ENCODE measurements at places on chromosomes 2 and 18.

DNA sequence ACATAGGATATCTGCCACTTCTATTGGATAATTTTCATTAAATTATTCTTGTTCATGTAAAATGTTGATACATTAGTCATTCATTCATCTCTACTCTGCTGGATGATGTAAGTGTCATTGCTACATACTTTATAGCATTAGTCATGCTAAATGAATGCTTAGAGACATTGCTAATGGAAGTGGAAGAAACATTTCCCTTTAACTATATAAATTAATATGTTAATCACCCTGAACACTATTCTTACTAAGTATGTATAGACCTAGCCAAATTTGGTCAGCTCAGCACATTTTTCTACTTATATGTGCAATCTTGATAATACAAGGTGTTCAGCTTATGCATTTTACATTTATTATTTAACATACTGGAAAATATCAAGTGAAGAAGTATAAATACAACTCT is 160.2 kb downstream of the DPP4 start:
- DNase-seq, result no peak

GRCh38 chr2:111100765-111101162 is 19.9 kb upstream of the BCL2L11 start:
- no peak for DNase-seq

DNA sequence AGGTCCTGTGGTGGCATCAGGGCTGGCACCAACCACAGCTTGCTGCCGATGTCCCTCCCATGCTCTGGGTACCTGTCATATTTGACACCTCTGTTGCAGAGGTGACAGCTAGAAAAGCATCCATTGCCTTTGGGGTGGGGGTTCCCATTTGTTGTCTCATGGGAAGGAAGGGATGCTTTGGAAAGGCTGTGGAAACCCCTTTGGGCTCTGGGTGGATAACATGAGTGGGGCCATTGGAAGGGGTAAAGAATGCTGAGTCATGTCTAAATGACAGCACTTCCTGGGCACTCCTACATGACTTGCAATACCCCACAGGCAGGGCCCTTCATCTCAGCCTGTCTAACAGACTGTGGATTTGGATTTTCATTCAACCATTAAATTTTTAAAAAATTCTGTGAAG is 27.8 kb downstream of the CTIF start:
- no peak for DNase-seq

DNA sequence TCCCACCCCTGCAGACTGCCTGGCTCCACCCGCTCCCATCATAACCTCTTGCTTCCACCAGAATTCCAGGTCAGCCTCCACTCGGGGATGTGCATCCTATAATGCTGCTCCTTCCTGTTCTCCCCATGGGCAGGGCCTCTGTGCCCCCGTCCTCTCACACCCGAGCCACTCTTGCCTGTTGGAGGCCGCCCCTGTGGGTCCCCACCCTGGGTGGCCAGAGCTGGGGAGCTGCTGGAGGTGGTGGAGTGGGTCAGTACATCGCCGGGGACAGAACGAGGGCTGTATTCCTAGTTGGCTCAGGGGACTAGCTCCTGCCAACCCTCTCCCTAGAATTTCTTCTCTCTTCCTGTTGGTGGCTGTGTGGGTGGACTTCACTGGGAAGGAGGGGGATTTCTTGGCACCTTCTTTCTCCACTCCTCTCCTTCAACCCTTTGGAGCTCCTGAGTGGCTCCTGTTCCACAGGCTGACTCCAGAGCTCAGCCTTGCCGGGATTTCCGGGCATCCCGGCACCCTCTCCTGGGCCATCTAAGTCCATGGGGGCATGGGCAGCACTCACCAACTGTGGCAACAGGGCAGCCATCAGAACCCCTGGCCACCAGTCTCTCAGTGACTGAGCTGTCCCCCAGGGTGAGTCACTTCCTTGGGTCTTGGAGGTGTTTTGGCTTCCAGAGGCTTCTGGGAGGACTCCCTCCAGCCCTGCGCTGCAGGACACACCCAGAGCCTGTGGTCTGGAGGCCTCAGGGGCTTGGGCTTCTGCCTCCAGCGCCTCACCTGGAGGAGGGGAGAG is 88.2 kb upstream of the MCFD2 start:
- DNase-seq, result no peak

DNA sequence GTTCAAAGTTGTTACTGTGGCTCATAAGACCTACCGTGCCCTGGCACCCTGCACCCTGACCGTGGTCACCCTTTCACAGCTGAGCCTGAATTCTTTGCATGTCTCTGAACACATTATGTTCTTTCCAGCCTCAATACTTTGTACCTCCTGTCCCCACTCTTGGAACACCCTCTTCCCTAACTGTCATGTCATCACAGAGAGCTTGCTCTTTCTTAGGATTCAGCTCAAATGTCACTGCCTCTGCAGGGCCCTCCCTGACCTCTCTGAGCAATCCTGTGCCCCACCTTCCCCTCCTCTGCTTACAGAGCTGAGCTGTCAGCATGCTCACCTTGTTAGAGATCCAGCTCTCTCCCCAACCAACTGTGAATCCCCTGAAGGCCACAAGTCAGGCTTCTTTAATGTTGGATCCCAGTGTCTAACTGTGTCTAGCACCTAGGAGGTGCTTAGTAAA is 15.0 kb downstream of the PRKAG3 start:
- DNase-seq, result no peak

DNA sequence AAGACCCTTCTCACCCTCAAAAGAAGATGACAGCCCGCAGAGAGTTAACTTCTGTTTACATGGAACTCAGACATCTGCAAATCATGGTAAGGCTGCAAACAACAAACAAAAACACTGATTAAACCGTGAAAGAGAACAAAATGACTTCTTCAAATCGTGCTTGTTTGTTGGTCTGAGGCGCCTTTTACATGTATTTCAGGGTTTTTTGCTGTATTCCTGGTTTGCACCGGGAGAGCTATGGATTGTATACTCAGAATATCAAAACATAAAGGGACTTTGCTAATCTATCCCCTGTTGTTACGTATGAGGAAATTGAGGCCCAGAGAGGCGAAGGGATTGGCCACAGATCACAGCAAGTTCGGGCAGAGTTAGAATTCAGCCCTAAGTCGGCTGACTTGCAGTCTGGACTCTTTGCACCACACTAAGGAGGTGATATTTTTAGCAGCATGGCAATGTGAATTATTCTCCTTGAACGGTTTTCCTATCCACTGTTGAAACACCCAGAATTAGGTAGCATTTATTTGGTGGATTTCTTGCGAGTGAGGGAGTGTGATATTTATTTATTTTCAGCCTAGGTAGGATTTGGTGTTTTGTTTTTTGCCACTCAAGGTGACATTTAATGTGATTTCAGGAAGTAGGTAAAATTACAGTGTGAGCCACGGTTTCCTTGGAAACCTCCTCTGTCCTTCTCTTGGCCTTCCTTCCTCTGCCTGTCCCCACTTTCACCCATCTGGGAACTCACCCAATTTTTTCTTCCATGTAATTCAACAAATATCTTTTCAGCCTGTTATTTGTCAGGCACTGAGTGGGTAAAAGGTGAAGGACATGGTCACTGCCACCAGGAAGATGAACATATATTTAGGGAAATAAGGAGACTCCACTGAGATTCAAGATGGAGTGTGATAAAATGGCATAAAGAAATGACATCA is 980 bp upstream of the PDE6D start:
- no peak for DNase-seq

GRCh38 chr2:24507549-24507948 is 16.5 kb downstream of the NCOA1 start:
- DNase-seq, result no peak

DNA sequence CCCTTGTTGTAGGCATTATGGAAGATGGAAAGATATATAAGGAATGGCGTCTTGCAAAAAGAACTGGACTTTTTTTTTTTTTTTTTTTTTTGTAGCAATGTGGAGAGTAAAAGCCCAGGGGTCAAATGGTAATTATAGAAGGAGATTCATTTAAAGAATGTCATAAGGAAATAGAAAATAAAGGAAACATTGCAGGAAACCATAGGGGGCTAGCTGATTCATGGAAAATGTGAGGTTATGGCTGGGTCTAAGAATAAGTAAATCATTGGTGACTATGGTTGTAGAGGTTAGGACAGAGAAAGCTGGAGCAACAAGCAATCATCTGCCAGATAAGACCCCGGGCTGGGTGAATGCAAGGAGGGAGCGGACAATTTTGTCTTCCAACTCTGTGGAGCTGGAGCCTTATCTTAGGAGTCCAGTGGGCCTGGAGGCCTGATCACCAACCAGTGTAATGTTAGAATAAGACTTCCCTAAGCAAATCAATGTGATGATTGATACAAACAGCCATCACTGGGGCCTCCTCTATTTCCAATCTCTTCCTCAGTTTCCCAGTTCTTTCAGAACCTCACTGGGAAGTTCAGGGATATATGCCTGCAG is 201.2 kb upstream of the TNP1 start:
- DNase-seq, result no peak

DNA sequence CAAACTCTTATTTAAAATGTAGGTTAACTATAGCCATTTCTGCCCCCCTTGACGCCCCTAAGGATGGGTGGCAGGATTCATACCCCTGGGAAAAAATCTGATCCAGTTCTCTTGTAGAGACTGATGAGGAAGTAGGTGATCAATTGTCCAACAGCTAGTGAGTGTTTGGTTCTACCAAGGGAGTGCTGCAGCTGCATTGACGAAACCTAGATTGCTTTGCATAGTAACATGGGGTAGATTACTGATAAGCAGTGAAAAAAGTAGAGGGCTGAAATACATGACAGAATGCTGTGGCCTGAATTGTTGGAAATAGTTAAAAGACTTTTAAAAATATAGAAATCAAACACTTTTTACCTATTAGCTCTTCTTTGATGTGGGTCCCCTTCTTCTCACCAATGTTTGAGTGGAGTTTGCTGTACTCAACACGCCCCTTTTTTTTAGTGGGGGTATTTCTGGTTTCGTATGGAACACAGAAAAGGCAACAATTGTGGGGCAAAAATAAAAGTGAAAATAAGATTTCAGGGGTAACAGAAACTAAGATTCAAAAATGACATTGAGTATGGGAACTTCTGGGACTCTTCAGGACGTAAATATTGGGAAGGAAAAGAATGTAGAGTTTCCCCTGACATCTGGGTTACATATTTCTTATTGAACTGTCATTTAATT is 66.2 kb downstream of the MAIP1 start:
- no peak for DNase-seq

GRCh38 chr18:79680100-79680879 is 687 bp downstream of the CTDP1 start:
- no peak for DNase-seq

GRCh38 chr18:40415821-40416220 is 1539.2 kb upstream of the PIK3C3 start:
- no peak for DNase-seq

- peak; percentile 45 for DNase-seq
Observed at GRCh38 chr2:148021059-148021861, at the start of gene MBD5. Gene MBD5 (plus strand): TSS chr2:148021091.

- DNase-seq, result no peak
Observed at GRCh38 chr2:239587841-239588240, 187.0 kb upstream of the HDAC4 start.

GRCh38 chr18:8754995-8755960 is 49.9 kb downstream of the MTCL1 start:
- no peak for DNase-seq

GRCh38 chr2:11810237-11810977 is 64.0 kb downstream of the LPIN1 start:
- DNase-seq, result no peak

GRCh38 chr2:160397530-160397865 is 96.1 kb downstream of the RBMS1 start:
- no peak for DNase-seq

DNA sequence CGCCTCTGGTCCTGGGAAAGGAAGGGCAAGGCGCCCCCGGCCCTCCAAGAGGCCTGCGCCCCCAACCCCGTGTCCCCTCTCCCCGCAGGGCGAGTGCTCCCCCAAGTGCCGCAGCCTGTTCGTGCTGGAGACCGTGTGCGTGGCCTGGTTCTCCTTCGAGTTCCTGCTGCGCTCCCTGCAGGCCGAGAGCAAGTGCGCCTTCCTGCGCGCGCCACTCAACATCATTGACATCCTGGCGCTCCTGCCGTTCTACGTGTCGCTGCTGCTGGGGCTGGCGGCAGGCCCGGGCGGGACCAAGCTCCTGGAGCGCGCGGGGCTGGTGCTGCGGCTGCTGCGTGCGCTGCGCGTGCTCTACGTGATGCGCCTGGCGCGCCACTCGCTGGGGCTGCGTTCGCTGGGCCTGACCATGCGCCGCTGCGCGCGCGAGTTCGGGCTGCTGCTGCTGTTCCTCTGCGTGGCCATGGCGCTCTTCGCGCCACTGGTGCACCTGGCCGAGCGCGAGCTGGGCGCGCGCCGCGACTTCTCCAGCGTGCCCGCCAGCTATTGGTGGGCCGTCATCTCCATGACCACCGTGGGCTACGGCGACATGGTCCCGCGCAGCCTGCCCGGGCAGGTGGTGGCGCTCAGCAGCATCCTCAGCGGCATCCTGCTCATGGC is 52.4 kb downstream of the SLC66A2 start:
- peak; percentile 28 for DNase-seq

DNA sequence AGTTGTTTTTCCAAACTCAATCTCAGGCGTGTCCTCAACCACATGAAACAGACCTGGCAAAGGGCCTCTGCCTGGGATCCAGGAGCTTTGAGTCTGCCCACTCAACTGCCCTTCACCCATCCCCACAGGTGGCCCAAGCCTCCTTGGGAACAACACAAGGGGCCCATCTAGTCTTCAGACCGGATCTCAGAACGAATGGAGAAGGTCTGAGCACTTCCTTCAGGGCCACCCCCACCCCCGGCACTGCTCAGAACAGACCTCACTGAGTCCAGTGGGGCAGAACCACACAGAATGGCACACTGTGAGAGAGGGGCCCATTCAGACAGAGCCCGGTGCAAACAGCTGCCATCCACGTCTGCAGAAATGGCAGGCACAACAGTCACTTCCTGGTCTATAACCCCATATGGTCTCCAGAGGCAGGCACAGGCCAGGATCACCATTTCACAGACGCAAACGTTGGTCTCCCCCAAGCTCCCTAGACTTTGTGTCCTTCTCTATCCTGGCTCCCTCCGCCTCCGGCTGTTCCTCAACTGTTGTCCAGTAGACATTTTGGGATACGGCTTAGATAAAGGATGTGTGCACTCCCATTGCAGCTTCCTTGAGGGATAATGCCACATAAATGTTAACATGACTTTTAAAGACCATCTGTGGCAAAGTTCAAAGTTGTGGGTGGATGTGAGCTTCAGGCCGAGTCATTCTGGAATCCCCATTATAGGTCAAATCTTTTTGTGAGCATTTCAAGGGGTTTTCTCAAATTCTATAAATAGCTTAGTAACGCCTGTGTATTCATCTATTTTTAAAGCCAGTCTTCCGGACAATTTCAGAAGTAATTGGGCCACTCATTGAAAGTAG is 149.7 kb downstream of the SMAD7 start:
- peak; percentile 18 for DNase-seq

Data from left ventricle myocardium superior (tissue), 1 donor.